ENCODE measurements at places on chromosomes 11 and 22.

DNA sequence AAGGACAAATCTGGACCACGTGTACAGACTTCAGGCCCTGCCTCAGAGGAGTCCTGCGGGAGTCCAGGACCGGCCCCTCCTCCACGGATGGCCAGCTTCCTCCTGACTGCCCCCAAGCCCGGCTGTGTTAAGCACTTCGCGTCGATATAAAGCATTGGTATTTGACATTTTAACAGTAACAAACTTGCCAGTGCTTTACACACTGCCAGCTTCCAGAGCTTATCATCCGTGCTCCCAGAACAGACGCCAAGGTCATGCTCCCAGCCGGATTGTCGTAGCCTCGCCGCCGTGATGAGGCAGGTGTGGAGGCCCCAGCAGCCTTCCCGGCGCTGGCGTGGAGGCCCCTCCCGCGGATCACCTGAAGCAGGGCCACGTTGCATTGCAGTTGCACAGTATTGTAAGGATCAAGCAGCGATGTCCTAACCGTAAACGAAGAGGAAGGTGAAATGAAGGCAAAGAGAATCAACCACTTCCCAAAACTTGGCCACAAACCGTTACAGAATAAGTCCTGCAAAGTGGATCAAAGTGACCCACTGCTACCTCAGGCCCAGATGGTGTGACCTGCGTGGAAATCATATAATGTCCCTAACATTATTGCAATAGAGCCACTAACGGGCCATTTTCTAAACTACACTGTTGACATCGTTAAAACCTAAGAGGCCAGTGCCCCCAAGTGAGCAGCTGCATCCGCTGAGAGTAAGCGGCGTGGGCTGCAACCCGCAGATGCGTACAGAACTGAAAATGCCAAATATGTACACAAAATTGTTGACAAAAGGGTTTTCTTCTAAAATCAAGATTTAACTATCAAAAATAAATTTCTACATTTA is 51.6 kb downstream of the CERK start:
- DNase-seq, result no peak

DNA sequence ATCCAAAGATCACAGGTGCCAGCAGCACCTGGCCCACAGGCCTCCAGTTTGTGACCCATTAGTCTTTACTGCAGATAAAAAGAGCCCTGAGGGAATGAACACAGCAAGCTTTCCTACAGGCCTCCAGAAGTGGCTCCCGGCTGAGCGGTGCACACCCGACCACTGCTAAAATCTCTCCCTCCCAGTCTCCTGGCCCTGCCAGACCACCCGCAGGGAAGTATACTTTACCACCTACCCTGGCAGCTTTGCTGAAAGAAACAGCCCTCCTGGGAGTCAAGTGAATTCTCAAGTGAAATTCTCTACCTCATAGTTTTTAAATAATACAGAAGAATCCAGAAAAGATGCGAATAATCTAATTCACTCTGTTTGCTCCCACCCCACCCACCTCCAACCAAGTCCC is 15.4 kb upstream of the MTNR1B start:
- no peak for DNase-seq

DNA sequence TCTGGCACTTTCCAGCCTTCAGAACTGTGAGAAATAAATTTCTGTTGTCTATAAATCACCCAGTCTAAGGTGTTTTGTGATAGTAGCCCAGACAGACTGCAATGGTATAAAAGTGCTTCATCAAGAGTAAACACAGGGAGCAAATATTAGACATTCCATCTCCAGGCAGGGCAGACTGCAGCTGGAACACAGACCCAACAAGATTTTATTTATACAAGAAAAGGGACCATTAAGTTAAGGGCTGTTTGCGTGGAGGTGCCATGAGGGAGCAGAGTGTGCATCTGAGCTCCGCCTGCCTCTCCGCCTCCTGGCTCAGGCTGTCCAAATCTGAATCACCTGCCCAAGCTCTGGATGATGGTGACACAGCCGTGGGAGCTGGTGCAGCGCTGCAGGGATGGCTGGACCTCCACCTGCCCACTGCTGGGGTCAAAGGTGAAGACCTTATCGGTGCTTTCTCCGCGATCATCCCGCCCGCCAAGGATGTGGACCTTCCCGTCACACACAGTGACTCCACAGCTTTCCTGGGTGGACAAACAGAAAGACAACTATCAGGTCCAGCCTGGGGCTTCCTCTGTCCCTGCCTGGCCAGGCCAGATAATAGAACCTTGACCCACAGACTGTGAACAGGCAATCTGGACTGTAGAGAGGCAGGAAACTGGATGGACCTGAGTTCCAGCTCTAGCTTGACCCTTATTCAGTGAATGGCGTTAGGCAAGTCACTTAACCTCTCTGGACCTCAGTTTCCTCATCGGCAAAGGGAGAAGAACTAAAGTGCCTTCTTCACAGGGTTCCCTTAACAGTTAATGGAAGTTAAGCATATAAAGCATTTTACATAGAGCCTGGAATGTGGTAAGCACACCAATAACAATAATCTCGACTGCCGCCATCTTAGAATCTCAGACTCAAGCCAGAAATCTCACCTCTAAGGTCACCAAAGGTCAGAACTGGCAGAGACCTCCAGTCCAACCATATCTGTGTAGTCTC is 10.5 kb downstream of the KLHL35 start:
- no peak for DNase-seq

DNA sequence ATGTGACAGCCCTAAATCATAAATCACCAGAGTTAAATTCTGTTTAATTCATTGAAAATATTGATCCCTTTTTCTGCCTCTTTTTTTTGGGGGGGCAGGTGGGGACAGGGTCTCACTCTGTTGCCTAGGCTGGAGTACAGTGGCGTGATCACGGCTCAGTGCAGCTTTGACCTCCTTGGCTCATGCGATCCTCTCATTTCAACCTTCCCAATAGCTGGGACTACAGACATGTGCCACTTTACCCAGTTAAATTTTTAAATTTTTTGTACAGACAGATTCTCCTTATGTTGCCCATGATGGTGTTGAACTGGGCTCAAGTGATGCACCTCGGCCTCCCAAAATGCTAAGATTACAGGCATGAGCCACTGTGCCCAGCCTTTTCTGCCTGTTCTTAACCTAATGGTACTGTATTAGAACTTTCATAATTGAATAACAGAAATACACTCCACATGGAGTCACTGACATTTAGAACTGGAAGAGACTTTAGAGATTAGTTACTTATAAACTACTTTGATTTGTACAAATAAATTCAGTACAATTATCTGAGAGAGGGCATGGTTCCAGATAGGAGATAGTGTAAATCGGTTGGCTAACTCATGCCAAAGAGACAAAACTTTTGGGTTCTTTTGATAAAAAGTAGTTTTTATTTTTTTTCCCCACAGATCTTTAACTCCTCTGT is 76.4 kb upstream of the PRODH start:
- no peak for DNase-seq

- DNase-seq, result no peak
These were observed 4.7 kb downstream of the RTCB start for GRCh38 chr22:32407312-32407711.

- no peak for DNase-seq
These were observed 105.5 kb downstream of the MICAL3 start for GRCh38 chr22:17918840-17919239.

- no peak for DNase-seq
These were observed 303.4 kb downstream of the FAT3 start for GRCh38 chr11:92528001-92528400.

DNA sequence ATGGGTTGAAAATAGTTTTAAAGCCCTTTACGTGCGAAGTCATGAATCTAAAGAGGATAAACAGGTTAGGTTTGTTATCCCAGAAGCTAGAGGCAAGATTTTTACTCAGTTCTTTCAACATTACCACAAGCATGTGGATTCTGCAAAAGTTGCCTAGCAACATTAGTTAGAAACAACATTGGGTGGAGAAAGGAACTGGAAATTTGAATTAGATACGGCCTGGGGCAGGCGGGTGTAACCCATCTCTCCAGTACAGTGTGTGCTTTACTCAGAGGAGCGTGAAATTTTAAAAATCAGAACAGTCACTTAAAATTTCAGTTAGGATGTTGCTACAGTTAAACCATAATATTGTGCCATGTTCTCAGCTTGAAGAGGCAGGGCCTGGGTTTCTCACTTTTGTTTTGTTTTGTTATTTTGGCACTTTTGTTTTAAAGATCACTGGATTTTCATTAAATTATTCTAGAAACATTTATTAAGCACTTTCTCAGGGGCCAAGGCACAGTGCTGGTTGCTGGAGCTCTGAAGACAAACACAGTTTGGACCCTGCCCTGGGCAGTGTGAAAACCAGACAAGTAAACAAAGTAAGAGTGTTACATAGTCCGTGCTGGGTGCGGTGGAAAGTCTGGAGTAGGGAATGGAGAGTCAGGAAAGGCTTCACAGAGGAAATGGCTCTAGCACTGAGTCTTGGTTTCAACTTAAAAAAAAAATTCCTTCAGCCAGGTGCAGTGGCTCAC is 4.4 kb upstream of the WEE1 start:
- peak; percentile 28 for DNase-seq

Data from GF-D8 (cell line).